ENCODE measurements at places on chromosomes 2 and 18.

DNA sequence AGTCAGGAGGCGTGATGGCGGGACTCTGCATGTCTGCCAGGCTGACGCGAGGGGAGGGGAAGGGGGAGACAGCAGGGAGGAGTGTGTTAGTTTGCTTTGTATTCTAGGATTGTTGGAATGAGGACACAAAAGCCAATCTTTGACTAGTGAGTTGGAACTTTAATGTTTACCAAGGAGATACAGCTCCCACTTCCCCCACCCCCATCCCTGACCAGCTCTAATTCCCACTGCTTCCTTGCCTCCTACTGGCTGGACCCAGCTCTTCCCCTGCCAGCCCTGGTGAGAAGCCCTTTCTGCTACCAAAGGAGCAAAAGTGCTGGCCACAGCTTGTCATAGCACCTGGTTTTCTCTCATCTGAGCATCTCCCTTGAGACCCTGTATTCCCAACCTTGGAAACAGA is 84.5 kb downstream of the CELF4 start:
- no peak for DNase-seq

GRCh38 chr2:212311807-212312404 is 226.7 kb downstream of the ERBB4 start:
- no peak for DNase-seq

GRCh38 chr18:23159344-23159743 is 24.1 kb downstream of the CABLES1 start:
- no peak for DNase-seq

DNA sequence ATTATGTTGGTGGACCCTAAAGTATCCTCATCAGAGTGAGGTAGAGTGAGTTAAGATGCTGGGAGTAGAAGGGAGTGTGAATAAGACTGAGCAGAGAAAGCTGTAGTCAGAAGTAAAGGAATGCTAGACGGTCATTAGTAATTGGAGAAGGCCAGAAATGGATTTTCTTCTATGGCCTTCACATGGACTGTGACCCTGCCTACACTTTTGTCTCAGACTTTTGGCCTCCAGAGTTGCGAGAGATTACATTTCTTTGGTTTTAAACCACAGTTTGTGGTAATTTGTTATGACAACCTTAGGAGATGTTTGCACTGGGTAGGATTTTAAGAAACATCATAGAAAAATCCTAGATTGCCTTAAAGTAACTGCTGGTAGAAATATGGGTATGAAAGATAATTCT is 1267.7 kb upstream of the TMEFF2 start:
- no peak for DNase-seq

GRCh38 chr2:33655626-33656320 is 56.7 kb upstream of the FAM98A start:
- DNase-seq = no peak

DNA sequence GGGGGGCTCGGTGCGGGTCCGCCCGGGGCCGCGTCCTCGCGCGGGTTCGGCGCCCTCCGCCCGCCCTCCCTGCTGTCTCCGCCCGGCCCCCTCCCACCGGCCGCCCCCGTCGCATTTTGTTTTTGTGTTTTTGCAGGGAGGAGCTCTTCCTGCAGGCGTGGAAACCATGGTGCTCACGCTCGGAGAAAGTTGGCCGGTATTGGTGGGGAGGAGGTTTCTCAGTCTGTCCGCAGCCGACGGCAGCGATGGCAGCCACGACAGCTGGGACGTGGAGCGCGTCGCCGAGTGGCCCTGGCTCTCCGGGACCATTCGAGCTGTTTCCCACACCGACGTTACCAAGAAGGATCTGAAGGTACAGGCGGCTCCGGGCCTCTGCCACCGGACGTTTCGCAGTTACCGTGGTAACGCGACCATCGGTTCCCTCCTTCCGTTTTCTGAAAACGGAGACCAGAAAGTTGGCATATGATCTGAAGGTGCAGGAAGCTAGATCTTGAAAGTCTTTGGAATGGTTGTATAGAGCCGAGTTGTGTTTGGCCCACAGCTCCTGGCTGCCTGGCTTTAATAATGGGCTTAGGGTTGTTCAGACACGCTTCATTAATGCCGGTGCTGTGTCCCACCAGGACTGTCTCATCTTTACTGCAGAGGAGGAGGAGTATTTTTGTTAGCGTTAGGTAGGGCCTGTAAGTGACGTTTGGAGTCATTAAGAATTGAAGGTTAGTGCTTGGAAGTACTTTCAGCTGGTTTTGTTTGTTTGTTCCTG is 891 bp downstream of the KDM3A start:
- peak; percentile 74 for DNase-seq

DNA sequence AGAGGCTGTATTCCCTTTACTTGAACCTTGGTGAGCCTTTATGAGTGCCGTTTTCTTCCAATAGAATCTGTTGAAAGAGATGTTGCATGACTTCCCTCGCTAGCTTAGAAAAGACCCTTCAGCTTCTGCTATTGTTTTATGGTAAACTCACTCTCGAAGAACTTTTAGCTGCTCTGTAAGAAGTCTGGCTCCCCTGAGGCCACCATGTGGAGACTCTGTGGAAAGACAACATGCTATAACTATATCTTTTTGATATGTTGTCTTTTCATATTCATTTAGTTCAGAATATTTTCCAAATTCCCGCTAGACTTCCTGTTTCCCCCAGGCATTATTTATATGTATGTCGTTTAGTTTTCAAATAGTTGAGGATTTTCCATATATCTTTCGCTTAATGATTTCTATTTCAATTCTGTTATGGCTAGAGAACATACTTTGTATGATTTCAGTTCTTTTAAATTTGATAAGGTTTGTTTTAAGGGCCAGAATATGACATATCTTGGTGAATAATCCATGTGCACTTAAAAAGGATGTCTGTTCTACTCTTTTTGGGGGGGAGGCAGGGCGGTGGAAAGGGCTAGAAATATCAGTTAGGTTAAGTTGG is 64.1 kb downstream of the PTPN4 start:
- peak; percentile 54 for DNase-seq

DNA sequence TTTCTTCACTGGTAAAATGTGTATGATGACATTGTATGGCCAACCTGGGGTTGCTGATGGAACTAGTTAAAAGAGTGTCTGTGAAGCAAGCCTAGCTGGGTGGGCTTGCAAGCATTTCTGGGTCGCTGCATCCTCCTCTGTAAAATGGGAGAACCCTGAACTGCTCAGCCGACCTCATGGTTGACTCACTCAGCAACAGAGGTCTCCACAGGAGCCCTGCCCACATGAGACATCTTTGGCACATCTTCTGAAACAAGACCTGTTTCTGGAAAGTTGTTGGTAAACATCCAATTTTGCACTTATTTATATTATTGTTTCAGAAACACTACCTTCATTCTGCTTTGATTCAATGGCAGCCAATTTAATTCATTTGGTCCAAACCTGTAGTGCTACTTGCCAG is 52.6 kb downstream of the BCL11A start:
- DNase-seq = no peak

- DNase-seq = no peak
Measured at GRCh38 chr2:119432851-119433522, 1.3 kb downstream of the TMEM37 start.

All from CD4-positive, alpha-beta T cell treated with Interleukin-21 for 1 hour (primary cell).